ENCODE measurements at places on chromosomes 2 and 18.

GRCh38 chr2:217387776-217388387, 528.0 kb upstream of the TNP1 start:
- DNase-seq, result no peak

DNA sequence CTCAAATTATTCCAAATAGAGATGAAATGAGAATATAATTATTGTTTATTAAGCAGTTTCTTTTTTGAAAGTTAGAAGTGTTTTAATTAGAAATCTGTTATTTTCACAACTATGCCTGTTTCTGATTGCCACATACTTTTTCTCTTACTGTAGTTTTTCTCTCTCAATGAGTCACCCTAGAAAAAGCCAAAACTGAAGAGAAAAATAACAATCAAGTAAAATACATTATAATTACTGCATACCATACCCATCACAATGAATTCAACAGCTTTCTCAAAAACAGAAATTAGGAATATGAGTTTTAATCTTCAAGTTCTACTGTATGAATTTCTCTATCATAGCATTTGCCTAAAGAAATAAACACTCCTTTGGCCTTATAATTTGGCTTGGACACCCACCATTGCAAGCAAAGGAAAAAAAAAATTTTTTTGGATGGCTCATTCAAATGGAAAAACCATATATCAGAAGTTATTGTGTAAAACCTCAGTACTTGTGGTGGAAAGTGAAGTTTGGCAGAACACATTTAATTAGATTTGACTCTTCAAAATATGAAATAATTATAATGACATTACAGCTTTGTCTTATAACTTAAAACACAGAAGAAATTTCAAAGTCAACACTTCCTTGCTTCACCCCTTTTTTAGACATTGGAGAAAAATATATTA, 138.5 kb downstream of the DYM start:
- no peak for DNase-seq

DNA sequence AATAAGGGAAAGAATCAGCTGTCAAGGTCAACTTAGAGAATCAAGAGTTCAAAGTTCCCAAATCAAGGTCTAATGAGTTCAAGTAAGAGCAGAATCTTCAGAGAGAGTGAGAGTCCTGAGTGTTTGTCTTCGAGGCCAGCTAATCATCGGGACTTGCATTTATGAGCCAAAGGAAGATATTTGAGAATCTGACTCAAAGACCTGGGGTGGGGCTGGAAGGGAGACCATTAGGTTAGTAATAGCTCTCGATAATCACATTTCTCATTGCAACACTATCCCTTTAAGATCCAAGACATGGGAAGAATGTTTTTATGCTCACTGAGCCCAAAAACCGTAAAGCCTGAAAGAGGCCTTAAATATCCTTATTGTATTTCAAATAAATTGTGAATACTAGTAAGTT, 72.0 kb upstream of the FSHR start:
- DNase-seq, result no peak

DNA sequence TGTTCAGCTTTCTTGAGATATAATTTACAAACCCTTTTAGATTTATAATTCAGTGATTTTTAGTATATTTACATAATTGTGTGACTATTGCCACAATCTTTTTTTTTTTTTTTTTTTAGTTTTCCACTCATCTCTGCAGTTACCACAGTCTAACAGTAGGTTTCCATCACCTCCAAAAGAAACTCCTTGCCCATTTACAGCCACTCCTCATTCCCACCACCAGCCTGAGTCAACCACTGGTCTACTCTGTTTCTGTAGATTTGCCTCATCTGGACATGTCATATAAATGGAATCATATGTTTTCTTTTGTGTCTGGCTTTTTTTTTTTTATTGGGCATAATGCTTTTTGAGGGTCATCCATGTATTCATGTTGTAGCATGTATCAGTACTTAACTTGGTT, 16.1 kb downstream of the MTX2 start:
- no peak for DNase-seq

GRCh38 chr2:70889716-70890037, 46.0 kb upstream of the ATP6V1B1 start:
- DNase-seq, result no peak

DNA sequence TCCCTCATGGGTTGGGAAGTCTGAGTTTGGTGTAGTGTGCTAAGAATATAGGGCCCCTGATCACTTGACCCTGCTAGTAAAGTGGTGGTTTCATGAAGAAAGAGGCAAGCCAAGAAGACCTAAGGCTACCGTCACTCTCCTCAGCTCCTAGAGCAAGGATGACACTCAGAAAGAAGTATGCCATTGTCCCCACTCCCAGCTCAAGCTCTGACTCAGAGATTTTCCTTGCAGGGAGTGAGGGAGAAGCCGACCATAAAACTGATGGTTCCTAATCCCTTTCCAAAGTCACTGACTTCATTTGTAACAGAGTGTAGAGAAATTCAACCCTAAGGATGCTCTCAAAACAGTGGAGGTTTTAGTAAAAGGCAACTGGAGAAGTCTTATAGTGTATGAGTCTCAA, 80.9 kb downstream of the ICA1L start:
- DNase-seq, result no peak

- no peak for DNase-seq
Measured at GRCh38 chr2:45888641-45889040, 237.2 kb downstream of the PRKCE start.

GRCh38 chr18:29164993-29165599, 988.2 kb upstream of the CDH2 start:
- no peak for DNase-seq

DNA sequence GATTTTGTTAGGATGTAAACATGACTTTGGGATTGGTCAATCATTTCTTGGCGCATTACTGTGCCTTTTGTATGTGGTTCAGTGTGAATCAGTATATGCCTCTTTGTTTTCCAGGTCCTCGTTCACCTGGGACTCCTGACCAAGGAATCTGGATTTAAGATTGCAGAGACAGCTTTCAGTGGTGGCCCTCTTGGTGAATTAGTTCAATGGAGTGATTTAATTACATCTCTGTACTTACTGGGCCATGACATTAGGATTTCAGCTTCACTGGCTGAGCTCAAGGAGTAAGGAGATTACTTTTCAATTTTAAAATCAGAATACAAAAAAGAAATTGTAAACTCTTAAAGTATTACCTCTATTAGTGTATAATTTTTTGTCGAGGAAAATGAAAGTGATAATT, 87.6 kb downstream of the MGAT5 start:
- DNase-seq, result no peak

Measured in nephron progenitor cell (in vitro differentiated cells).